Left renal pelvis (tissue), 4 donors: ENCODE measurements at places on chromosomes 2 and 18.

DNA sequence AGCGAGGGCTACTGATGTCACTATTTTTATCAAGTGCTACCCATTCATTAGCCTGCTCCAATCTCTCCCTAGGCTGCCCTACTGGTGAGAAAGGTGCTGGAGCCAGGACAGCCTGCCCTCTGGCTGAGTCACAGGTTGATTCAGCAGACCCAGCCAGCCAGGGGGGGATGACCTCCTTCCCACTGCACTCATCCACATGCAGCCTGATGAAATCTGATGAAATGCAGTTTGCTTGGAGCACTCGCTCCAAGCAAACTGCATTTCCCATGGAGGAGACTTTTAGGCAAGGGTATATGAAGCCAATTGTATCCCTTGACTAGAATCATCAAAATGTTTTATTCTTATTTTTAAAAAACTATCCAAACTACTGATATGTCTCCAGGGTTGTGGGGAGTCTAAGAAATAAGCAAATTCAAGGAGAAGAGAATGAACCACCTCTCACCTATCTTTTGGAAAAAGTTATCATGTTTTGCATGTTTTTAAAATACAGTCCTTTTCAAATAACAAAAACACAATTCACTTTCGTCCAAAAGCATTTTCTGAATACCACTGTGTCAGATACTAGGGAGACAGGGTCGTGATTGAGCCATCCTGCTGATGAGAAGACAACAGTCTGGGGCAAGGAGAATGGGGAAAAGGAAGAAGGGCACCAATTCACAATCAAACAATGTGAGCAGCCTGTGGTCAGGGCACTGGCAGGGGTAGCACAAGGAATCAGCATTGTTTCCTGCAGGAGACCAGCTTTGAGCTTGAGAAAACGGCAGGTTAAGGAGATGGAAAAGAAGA lies 128.3 kb downstream of the AFF3 start:
- no peak for DNase-seq

DNA sequence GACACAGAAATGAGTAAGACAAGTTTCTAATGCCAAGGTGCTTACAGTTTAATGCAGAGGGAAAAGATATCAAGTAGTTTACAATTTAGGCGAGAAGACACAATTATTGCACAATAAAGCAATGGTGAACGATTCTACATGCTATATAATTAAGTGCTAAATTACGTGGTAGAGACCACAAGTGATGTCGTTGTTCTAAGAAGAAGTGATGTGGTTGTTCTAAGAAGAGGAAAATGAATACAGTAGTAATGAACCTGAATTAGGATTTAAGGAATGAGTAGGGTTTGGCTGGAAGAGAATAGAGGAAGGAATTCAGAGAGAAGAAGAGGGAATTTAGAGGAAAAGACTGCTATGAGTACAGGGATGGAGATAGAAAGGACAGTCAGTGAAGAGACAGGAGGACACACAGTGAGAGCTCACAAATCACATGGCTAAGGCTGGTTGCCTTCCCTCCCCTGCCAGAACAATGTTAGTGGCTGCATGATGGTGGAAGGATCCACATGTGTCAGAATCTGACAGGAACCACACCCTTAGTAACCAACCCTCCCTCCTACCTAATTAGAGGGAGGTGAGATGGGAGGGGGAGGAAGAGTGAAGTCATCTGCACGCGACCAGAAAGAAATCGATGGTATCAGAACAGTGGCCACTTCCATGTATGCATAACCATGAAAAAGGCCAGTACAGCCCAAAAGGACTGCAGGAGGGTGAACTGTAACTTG lies 44.7 kb downstream of the M1AP start:
- DNase-seq: no peak

GRCh38 chr2:84970210-84970867 lies 622 bp upstream of the KCMF1 start:
- no peak for DNase-seq

- DNase-seq: no peak
Observed at GRCh38 chr18:8586941-8587340, 22.3 kb upstream of the RAB12 start.

- DNase-seq: peak; percentile 54
Observed at GRCh38 chr2:113370478-113371091, 66.9 kb upstream of the ZNG1B start.

DNA sequence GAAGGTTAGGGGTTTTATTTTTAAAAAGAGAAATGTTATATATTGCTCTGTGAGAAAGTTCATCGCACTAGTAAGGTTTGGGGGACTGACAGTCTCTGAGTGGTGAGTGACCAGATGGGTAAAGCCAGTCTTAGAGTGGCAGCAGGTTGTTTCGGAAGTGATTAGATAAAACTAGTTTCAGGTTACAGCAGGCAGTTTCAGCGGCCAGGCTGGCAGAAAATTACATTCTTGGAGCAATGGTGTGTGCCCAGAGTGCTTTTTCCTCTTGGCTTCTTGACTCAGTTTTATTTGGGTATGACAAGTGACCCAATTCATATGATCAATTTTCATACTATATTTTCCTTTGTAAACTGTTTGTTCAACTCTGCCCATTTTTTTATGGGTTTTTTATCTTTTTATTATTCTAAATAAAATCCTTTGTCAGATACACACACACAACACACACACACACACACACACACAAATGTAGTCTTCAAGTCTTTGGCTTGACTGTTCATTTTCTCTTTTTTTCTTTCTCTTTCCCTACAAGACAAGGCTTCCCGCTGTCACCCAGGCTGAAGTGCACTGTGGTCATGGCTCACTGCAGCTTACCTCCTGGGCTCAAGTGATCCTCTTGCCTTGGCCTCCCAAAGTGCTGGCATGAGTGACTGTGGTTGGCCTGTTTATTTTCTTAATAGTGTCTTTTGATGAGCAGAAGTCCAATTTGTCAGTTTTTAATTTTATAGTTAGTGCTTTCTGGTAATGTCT lies 30.9 kb downstream of the RALBP1 start:
- DNase-seq: no peak

DNA sequence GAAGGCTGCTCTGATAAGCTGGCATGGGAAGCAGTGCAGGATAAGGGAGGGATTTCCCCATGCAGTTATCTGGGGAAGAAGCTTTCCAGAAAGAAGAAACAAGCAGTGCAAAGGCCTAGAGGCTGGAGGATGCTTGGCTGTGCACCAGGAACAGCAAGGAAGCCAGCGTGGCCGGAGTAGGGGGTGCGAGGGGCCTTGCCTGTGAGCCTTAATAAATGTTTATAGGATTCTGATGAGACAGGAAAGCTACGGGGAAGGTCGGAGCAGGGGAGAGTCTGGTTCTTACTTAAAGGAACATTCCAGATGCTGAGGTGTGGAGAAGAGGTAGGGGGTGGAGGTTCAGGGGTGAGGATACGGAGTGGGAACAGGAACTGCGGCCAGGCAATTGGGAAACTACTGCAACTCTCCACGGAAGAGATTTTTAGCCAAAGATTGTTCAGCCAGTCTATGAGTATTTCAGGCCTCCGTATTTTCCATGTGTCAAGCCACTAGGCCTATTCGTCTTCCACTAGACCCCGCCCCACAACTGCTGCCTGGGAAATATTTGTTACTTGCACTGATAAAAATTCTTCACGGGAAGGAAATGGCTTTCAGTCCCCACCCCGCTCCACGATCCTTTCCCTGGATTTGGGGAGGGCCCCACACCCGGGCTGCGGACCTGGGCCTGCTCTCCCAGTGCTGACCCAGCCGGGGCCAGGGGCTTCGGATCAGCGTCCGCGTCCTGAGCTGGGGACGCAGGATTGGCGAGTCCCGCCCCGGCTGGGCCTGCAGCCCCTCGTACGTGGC lies 516 bp downstream of the EIF2AK2 start:
- DNase-seq: peak; percentile 59
